Inflammatory macrophage treated with lipopolysaccharide for 1 hour (primary cell): ENCODE measurements at places on chromosomes 11 and 22.

GRCh38 chr11:14150878-14151277 is 188.4 kb downstream of the SPON1 start:
- DNase-seq: no peak

DNA sequence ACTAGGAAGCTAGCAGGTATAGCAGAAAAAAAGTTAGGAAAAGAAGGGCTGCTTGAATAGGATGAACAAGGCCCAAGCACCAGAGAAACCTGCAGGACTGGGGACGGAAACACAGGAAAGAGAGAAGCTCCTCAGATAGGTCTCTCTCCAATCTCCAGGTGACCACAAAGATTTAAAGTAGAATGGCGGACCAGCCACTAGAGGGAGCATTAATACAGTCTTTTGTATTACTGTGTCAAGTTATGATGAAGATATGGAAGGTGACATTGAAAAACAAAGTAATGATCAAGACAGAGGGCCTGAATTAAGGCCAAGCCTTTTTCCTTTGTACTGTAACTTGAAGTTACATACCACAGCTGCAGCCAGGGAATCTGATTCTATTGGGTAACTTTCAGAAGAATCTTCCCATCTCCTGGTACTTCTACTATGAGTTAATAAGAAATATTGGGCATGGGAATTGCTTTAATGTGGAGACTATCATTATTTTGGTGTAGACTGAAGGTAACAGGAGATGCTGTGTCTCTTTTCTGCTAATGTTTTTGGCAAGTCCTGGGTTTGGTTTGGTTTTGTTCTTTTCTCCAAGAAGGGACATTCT is 33.8 kb downstream of the OR2AG2 start:
- peak; percentile 42 for DNase-seq

DNA sequence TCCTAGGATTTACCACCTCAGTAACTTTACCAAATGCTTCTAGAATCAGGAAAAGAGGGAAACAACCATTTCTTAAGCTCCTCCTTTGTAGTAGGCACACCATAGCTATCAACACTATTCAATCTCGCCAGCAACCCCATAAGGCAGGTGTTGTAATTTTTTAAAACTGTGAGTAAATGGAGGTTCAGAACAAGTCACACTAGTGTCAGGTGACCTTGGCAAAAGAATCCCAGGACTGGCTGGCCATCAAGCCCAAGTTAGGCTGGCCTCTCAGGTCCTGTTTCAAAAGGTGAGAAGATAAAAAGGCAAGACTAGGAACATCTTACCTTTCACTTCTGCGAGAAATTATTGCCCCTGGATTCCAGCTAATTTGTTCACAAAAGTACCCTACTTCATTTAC is 713 bp downstream of the TOP3B start:
- DNase-seq: no peak

DNA sequence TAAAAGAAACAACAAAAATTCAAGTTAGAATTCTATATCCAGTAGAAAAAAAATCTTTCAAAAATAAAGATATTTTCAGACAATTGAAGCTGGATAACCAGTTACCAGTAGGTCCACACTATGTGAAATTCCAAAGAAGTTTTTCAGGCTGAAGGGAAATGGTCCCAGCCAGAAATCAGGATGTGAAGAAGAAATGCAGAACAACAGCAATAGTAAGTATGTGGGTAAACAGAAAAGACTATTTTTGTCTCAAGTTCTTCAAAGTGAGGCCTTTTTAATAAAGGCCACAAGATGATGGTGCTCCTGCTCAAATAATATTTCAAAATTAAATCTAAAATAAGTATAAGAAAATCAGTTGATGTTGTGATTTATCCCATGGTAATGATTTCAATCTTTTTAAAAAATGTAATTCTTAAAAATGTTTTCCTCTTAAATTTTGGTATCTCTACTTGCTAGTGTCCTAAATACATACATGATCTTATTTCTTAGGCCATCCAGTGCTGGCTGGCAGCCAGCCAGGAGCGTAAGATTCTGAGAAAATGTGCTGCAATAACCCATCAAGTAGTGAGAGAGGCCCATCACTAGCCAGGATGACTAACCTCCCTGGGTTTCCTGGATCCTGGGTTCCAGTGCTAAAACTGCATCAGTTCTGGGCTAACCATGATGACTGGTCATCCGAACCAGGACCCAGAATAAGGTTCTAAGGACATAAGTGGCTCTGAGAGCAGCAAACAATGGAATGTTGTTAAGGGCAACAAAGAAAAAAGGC is 15.6 kb upstream of the UCP3 start:
- peak; percentile 89 for DNase-seq

DNA sequence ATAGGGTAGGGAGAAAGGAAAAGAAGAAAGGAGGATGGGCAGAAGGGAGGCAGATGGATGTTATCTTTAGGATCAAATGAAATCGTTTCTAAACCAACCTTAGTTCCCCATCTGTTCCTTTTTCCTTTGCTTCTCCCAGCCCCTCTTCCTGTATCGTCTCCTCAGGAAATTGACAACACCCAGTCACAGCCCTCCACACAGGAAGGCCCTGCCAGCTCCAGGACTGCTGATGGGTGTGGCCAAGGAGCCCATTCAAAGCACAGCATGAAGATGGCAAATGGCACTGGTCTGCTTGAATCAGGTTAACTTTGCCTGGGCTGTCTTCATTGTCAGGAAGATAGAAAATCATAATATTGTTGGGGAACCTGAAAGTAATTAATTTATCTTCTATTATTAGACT is 164.8 kb downstream of the C11orf87 start:
- DNase-seq: no peak

DNA sequence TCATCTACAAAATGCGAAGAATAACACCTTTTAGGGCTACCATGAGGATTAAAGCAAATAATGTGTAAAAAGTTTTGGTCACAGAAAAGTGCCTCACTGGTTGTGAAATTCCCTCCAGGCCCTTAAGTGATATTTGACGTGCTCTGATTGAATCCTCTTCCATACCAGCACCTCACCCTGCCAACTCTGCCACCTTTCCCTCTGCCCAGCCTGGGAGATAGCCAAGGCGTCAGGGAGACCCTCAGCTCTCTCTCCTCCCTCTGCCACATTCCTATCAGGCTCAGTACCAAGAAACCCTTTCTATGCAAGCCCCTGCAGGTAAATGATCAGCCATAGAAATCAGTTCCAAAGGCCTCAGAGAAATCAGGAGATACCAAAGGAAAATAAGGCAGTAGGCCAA is 21.4 kb downstream of the PLEKHA7 start:
- no peak for DNase-seq

DNA sequence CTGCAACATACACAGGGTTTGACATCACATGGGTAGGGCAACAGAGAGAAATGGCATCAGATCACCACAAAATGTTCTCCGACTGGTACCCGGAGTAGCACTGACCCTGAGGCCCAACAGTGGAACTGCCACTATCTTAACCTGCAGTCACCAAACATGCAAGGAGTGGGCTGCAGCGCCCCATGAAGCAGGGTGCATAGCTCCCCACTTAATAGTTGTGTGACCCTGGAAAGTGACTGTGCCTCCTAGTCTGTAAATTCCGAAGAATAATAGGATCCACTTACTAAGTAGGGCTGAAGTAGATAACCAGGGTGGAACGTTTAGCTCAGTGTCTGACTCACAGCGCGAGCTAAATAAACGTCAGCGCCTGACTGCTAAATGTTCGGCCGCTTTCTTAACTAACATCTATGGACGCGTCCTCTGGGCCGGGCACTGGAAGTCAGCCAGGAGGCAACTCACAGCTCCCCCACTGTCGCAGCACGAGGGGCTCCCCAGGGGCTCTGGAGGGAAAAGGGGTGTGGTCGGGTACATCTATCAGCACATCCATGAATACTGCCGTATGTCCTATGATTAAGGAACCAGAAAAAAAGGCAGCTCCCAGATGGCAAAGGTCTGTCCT is 777 bp downstream of the LTO1 start:
- peak; percentile 29 for DNase-seq

DNA sequence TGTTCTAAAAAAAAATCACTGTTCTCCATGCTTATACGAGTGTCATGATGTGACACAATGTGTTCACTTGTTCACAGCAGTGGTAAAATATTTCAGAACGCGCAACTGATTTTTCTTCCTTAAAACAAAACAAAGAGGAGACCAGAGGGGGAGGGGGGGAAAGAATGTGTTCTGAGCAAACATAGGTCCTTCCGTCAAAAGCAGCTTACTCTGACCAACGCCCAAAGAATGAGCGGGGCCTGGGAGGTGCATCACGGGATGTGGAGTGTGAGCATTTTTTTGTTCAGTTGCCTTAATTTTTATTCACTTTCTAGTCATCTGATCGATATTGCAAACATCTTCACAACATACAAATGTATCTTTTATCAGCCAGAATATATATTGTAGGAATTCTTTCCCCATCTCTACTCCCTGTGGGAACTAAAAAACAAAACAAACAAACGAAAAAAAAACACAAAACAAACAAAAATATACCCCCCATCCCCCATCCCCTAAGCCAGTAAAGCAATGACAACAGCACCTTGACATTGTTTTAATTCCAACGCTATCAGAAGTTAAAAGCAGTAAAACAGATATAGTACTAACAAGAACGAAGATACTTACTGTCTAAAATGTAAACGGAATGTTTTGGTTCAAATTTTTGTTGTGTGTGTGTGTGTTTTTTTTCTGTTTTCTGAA is 43.3 kb downstream of the BDNF start:
- DNase-seq: no peak

GRCh38 chr11:122696662-122697061 is 41.1 kb downstream of the UBASH3B start:
- DNase-seq: peak; percentile 81

GRCh38 chr22:30694171-30694639 is 469 bp upstream of the OSBP2 start:
- peak; percentile 46 for DNase-seq

DNA sequence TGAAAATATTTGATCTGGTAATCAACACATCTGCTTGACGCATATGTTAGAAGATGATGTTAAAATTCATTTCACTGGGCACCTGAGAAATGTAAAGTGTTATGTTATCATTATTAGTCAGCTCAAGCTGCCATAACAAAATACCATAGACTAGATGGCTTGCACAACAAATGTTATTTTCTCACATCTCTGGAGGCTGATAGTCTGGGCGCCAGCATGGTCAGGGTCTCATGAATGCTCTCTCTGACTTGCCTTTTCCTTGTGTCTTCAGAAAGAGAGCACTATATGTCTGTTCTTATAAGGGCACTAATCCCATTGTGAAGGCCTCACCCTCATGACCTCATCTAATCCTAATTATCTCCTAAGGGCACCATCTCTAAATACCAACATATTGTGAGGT is 435.3 kb downstream of the NELL1 start:
- DNase-seq: no peak

DNA sequence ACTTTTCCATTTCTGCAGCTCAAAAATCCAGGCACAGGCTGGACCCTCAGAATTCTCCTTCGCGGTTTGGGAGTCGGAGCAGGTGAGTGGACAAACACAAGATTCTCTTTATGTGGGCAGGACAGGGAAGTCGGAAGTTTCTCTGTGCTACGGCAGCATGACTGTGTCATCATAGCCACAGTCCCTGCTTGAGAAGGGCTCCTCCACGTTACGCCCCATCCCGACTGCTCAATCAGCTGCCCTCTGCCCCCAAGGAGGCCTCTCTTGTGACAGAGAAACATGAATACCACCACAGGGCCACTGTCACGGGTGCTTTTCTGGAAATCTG is 89.0 kb upstream of the SHISAL1 start:
- no peak for DNase-seq

- no peak for DNase-seq
Measured at GRCh38 chr11:46649180-46649738, 31.9 kb downstream of the ATG13 start.

- no peak for DNase-seq
Measured at GRCh38 chr22:18103527-18104269, 6.9 kb upstream of the TUBA8 start.
